CD4-positive, alpha-beta T cell treated with Interleukin-6 at 100 ng/mL for 8 hours (primary cell): ENCODE measurements at places on chromosomes 3 and 15.

DNA sequence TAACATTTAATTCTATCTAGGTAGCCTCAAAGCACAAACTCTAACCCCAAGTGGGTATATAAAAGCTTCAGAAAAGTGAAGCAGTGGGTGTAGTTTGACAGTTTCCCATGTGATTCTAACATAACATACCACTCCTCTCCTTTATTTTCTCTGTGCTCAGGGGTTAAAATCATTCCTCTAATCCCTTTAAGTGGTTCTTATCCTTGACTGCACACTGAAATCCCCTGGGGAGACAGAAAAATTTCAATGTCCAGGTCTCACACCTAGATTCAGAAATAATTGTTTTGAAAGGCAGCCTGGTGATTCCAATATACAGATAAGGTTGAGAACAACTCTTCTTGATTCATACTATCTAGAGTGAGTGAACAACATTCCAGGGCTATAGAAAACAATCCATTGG, 986.4 kb downstream of the ROBO1 start:
- DNase-seq, result no peak

GRCh38 chr3:53816425-53816824, 29.8 kb downstream of the CHDH start:
- DNase-seq, result no peak

DNA sequence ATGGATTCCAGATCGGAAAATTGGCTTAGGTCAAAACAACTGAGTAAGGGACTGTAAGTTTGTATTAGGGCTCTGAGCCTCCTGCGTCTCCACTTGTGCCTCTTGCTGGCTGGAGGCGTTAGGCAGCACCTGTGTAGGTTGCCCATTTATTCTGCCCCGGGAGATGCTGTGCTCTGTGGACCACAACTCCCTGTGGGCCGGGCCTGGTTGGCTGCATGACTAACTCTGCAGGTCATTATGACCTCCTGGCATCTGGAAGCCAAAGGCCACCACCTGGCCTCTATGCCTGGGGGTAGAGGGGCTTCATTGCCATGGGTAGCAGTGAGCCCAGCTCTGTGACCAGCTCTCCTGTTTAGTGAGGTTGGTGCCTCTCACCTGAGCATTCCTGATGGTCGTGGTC, 36.0 kb upstream of the BDH1 start:
- no peak for DNase-seq

DNA sequence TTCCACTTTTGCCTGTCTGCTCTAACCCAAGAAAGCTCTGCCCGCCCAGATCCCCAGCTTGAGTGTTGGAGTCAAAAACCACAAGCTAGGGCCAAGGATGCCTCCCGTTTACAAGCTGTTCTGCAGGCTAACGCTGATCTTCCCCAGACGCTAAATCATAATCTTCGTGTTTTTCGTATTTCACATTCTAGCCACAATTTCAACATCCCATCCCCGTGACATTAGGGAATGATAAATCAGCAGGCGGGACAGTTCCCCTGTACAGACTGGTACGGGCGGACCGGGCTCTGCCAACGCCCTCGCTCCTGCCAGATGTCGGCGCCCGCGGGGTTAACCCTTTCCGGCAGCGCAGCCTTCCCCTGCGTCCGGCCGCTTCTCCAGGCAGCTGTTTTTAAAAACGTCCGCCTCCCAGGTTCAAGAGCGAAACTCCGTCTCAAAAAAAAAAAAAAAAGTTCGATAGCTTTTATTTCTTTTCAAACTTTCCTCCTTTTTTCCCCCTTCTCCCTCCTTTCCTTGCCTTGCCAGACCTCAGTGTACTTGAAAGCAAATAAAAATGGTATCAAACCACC, 81.0 kb upstream of the BNC1 start:
- no peak for DNase-seq

DNA sequence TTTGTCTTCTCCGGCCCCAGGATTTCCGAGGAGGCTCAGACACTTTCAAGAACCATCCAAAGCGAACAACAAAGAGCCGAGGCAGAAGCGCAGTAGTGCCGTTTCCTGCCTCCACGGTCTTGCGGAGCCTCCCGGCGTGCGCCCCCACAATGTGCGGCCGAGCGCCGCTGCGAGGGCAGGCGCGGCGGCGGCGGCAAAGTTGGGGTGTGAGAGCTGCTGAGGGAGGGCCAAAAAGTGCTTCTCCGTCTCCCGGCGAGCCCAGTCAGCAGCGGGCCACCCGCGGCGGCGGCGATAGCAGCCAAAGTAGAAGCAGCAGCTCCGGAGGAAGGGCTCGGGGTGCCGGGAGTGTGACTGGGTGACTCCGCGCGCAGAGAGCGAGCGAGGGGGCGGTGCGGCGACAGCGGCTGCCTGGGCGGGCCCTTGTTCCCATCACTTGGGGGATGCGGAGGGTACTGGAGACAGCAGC, 749.1 kb downstream of the ROBO1 start:
- DNase-seq, result no peak

DNA sequence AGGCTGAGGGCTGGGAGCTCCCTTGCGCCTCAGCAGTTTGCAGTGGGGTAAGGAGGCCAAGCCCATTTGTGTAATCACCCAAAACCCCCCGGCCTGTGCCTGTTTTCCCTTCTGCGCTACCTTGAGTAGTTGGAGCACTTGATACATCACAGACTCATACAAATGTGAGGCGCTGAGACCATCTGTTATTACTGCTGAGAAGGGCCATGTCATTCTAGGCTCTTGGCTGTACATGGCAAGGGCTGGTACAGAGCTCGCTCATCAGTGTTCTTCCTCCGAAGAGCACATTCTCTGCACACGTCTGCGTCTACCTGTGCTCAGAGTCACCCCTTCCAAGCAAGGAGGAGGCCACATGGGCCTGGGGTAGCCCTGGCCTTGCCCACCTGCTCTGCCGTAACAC, 9.3 kb downstream of the PLA2G4B start:
- DNase-seq, result no peak

DNA sequence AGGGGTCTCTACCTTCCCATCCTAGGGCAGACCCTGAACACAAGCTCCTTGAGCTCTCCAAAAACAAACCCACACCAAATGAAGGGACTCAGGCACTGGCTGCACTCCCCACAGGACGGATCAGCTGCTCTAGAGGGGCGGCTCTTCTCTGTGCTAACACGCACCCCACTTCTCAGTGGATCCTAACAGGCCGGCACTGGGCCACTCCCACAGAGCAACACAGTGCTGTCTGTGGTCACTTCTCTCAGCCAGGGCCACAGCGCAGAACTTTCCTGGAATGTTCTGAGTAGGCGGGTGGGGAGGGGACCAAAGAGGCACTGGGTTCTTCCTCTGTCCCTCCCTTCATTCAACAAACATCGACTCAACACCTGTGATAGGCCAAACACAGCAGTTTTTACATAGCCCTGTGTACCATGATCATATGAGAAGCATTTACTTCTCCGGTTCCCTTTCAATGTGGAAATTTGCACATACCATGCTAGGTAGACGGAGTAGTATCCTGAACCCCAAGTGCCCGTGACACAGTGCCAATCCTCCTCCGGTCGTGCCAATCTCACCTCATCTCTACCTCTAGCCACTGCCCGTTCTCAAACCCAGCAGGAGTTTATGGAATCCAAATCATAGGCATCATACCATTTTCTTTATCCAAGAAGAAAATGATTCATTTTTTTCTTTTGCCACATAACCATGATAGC, 98.1 kb downstream of the LRIG1 start:
- no peak for DNase-seq

GRCh38 chr3:10426346-10427220, 78.8 kb downstream of the ATP2B2 start:
- DNase-seq, result no peak

GRCh38 chr3:186566772-186567071, 417 bp downstream of the TBCCD1 start:
- no peak for DNase-seq

DNA sequence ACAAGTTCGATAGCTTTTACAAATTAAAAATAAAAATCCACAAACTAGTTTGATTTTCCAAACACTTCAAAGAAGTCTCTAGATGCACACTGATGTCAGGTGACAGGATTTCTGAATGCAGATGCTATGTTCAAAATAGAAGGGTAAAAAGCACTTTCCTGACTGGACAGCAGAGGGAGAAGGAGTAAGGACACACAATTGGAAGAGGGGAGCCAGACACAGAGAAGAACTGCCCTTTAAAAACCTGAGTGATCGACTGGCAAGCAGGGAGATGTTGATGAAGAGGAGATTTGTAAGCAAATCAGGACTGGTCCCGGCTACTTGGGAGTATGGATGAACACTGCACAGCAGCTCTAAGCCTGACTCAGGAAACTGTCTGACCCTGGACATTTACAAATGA, 612.8 kb downstream of the MAGI1 start:
- DNase-seq, result no peak

DNA sequence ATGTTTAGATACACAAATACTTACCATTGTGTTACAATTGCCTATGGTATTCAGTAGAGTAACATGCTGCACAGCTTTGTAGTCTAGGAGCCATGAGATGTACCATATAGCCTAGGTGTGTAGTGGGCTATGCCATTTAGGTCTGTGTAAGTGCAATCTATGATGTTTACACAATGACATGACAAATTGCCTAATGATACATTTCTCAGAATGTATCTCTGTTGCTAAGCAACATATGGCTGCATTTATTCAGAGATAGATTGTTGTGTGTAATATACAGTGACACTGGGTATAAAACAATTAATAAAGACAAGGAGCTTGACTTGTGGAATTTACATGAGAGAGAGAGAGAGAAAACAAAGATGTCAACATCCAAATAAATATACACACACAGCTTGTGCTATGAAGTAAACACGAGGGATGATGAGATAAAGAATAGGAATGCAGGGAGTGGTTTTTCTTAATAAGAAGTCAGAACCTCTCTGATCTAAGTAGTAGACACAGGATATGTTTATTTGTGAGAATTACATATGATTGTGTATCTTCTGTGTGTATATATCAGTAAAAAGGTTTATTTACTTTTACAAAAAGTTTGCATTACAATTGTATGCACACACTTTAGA, 110.0 kb downstream of the KCNAB1 start:
- DNase-seq, result no peak

DNA sequence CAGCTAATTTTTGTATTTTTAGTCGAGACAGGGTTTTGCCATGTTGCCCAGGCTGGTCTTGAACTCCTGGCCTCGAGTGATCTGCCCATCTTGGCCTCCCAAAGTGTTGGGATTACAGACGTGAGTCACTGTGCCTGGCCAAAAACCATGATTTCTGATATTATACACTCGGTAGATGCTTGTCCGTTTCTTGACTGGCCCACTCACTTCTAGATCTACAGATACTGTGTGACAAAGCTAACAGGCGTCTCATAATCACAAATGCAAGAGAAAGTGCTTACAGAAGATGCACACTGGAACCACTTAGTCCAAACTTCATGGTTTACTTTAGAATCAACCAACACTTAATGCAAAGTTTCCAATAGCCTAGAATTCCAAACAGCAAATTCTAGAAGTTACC, 8.4 kb downstream of the PROK2 start:
- DNase-seq, result no peak

- DNase-seq, result no peak
Measured at GRCh38 chr3:99838755-99839154, 21.1 kb downstream of the CMSS1 start.

DNA sequence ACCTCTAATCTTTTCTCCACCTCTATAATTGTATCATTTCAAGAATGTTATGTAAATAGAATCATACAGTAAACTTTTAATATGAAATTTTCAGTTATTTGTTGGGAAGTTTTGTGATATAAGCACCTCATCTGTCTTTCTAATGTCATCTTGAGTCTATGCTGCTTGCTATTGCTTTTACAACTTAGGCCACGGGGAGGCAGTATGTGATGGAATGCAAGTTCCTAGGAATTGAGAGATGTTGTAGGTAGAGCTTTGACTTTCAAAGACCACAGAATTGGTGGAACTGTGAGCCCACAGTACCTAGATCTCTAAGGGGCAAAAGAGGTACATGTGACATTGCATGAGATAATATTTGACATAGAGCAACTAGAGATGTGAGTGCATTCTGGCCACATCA, 328.3 kb downstream of the MFSD1 start:
- DNase-seq, result no peak

DNA sequence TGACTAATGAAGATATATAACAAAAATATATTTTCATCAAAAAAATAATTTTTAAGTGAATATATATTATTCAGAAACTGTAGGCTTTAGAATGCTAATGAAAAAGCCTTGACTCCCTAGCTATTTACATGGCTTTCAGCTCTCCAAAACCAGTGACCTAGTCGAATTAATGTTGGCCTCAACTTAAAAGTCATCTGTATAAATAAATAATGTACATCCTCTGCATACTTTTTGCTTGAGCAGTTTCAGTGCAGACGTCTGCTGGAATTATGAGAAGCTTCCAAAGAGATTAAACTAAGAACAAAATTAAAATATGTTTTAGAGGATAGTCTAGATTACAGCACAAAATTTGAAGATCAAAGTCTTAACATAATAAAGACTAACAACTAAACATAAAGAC, 520.4 kb upstream of the ALCAM start:
- no peak for DNase-seq

DNA sequence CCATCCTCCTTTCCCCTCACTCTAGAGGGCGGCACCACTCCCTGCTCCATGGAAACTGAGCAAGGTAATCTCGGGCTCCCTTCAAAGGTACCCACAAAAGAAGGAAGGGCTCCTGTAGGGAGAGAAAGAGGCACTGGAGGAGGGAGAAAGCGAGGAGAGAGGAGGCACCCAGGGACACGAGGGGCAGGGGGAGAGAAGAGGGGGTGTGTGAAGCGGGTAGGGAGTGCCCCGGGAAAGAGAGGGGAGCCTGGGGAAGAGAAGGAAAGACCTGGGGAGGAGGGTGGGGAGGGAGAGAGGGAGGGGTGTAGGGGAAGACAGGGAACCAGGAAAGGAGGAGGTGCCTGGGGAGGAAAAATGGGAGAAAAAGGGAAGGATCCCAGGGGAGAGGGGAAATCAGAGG, 523 bp downstream of the VILL start:
- no peak for DNase-seq

GRCh38 chr15:85744579-85744978, 50.1 kb downstream of the KLHL25 start:
- no peak for DNase-seq

GRCh38 chr3:128356822-128357221, 109.9 kb downstream of the DNAJB8 start:
- no peak for DNase-seq

DNA sequence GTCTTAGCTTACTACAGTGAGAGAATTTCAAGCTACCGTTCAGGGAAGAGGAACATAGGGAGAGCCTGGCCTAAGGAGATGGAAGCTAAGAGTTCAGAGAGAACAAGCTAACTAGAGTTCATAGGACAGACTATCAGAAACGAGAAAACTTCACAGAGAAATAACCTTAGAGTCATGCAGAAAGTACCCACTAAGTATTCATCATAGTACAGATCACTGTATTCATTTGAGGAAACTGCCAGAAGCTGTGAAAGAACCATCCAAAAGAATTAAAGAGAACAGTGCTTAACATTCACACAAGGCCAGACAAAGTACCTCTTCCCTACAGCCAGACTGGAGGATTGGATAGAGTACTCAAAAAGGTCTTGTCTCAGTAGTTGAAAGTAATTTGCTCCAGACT, 15.2 kb upstream of the GBE1 start:
- DNase-seq, result no peak

- no peak for DNase-seq
Measured at GRCh38 chr3:46318207-46318927, 35.5 kb upstream of the CCR2 start.
